Kidney (tissue), 22 donors: ENCODE measurements at places on chromosomes 1 and 21. TPM values are rescaled to one million over a fixed set of nuclear protein-coding genes. Genes with fewer than 3 reads are reported as not detected.

HSD11B1 gene
- polyA plus RNA-seq, result 5.5 TPM

DNA sequence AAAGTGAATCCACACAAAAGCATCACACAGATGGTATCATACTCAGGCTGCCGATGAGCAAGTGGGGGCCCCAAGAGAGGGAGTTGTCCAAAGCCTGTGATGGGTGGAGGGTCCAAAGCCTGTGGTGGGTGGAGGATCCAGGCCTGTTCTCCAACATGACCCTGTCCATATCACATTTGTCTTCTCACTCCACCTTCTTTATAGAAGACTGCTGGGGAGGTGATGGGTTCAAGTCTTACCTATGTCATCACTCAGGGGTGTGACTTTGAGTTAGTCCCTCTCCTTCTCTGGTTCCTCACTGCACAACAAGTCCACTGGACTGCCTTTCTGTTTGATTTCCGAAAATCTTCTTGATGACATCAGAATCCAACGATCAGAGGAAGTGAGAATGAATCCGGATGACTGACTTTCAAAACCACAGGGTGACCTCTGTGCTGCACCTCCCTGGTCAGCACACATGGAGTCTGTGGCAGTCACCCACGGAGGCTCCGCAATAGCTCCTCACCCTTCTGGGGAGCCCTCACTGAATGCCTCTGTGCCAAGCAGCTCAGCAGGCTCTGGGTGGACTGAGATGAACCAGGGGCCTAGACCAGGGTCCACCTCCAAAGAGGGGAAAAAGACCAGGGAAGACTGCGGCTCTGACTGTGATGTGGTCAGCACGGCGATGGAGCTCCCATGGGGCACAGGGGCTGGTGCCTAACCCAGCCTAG, 166.8 kb downstream of the HIVEP3 start:
- peaks cover 2% of the 10 kb centered on the region for H3K4me1 ChIP-seq
- H3K27ac ChIP-seq, result no peak overlapping the region
- H3K27me3 ChIP-seq, result no peaks in the 10 kb centered on the region
- H3K36me3 ChIP-seq, result no peaks in the 10 kb centered on the region
- H3K4me3 ChIP-seq, result no peak overlapping the region

DNA sequence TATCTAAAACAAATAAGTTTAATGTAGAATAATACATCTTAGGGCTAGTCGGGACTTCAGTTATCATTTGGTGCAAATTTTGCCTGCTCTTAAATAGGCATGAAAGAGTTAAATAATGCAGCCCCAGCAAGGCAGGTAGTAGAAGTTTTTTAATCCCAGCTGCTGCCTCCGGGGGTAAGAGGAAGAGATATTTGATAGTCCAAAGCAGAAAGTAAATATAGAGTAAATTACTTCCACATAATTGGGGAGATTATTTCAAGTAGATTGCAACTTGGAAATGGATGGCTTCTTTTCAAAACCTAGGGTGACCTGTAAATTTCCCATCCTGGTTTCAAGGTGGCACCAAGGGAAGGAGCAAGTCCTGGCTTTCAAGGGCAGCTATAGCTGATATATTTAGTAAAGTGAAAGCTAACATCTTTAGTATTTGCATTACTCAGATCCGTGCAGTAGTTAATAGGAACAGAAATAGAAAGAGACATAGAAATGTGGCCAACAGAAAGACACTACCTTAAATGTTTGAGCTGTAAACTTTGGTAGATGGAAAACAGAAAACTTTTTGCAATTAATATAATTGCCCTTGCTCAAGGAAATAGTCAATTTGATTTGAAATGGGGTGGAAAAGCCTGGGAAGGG, 109.1 kb downstream of the LMO4 start:
- no peaks in the 10 kb centered on the region for H3K4me1 ChIP-seq
- H3K27ac ChIP-seq, result no peak overlapping the region
- no peak overlapping the region for H3K4me3 ChIP-seq
- no peak for DNase-seq
- no peaks in the 10 kb centered on the region for H3K36me3 ChIP-seq

DNA sequence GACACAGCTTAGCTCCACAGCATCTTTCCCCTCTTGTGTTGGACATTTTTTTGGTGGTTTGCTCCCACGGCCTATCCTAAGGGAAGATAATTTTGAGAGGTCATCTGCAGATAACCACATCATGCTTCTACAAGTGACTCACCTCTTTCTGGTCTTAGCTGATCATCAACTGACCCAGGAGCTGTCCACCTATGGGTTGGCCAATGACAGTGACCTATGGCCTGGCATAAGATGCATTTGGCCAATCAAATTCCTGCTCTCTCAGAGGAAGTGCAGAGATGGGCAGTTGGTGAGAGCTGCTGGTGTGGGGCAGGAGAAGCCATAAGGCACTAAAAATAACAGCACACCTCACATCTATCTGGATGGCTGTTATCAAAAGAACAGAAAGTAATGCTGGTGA, 100.0 kb upstream of the CLDN14 start:
- H3K27me3 ChIP-seq, result no peaks in the 10 kb centered on the region
- no peak overlapping the region for H3K4me3 ChIP-seq
- no peaks in the 10 kb centered on the region for H3K36me3 ChIP-seq
- H3K4me1 ChIP-seq, result no peaks in the 10 kb centered on the region

LCE1E gene
- not detected for polyA plus RNA-seq

DNA sequence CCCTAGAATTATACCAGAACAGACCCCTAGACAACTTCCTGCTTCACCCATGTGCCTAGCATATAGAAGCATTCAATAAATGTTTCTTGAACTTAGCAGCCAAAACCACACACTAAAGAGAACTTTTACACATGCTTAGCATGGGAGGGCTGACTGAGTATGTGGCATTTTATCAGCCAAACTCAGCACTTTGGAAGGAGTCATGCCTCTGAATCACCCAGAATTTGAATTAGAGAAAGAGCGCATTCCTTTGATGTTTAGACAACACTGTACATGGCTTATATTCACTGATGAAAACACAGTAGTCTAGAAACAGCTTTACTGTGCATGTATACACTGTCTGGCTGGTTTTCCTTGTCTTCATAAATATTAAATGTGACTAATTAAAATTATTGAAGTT, 26.1 kb downstream of the SPAG17 start:
- no peaks in the 10 kb centered on the region for H3K4me1 ChIP-seq
- DNase-seq, result no peak
- no peaks in the 10 kb centered on the region for H3K36me3 ChIP-seq
